Myometrial cell (primary cell): ENCODE measurements at places on chromosomes 6 and 20. TPM values are rescaled to one million over a fixed set of nuclear protein-coding genes. Genes with fewer than 3 reads are reported as not detected.

MAS1 gene
- not detected in 2 replicates for total RNA-seq

RIOK1 gene
- total RNA-seq = 9.2 and 19.0 TPM in 2 replicates

PSMB8 gene
- total RNA-seq = 77.6 and 79.8 TPM in 2 replicates

C20orf204 gene
- total RNA-seq = under 0.01 TPM in 1 of 2 replicates, not detected in the other

MYCT1 gene
- total RNA-seq = not detected in 2 replicates

PI16 gene
- not detected in 2 replicates for total RNA-seq

ULBP1 gene
- 4.3 and 4.8 TPM in 2 replicates for total RNA-seq

AVP gene
- total RNA-seq = not detected in 2 replicates

HSP90AB1 gene
- 932 and 1,034 TPM in 2 replicates for total RNA-seq

OOEP gene
- not detected in 2 replicates for total RNA-seq

ZNF391 gene
- 1.2 and 3.4 TPM in 2 replicates for total RNA-seq

LY6G5C gene
- total RNA-seq = 0.29 and 1.1 TPM in 2 replicates

LGSN gene
- total RNA-seq = not detected in 2 replicates

TFAP2A gene
- not detected in 2 replicates for total RNA-seq

FRMD1 gene
- not detected in 2 replicates for total RNA-seq

TRIM15 gene
- not detected in 2 replicates for total RNA-seq

DCDC2 gene
- total RNA-seq = 3.2 and 5.3 TPM in 2 replicates

SEL1L2 gene
- not detected in 2 replicates for total RNA-seq

ASIP gene
- total RNA-seq = not detected in 2 replicates

PNLDC1 gene
- 0.18 and 0.86 TPM in 2 replicates for total RNA-seq

MEP1A gene
- total RNA-seq = not detected in 2 replicates

OXT gene
- not detected in 2 replicates for total RNA-seq

SAMD10 gene
- total RNA-seq = 1.4 and 2.1 TPM in 2 replicates

TCP11 gene
- 2.3 and 2.6 TPM in 2 replicates for total RNA-seq

FAM83D gene
- 35.2 and 37.6 TPM in 2 replicates for total RNA-seq

PDE10A gene
- under 0.01 and 0.53 TPM in 2 replicates for total RNA-seq

OR12D3 gene
- not detected in 2 replicates for total RNA-seq

KIF25 gene
- 0.71 TPM in 1 of 2 replicates, not detected in the other for total RNA-seq

GCNT2 gene
- total RNA-seq = not detected in 2 replicates

SPAG4 gene
- 9.8 and 9.9 TPM in 2 replicates for total RNA-seq

TSHZ2 gene
- under 0.01 and 1.4 TPM in 2 replicates for total RNA-seq

ROMO1 gene
- total RNA-seq = 638 and 750 TPM in 2 replicates

CAPN11 gene
- 0.29 TPM in 1 of 2 replicates, not detected in the other for total RNA-seq

NKX2-4 gene
- total RNA-seq = not detected in 2 replicates

LY6G6D gene
- total RNA-seq = not detected in 2 replicates

COL19A1 gene
- not detected in 2 replicates for total RNA-seq

MKKS gene
- total RNA-seq = 3.7 and 6.7 TPM in 2 replicates

HTR1E gene
- not detected in 2 replicates for total RNA-seq

WFDC5 gene
- not detected in 2 replicates for total RNA-seq

TMC2 gene
- total RNA-seq = not detected in 2 replicates

MYMX gene
- total RNA-seq = not detected in 2 replicates

SLC26A8 gene
- total RNA-seq = not detected in 2 replicates

GLYATL3 gene
- total RNA-seq = not detected in 2 replicates

RUNX2 gene
- total RNA-seq = 8.0 and 9.8 TPM in 2 replicates

VSX1 gene
- not detected in 2 replicates for total RNA-seq

GINS1 gene
- total RNA-seq = 4.6 and 7.3 TPM in 2 replicates

PBX2 gene
- 34.3 and 34.9 TPM in 2 replicates for total RNA-seq

MOG gene
- not detected in 2 replicates for total RNA-seq

CITED2 gene
- 377 and 416 TPM in 2 replicates for total RNA-seq

ACSS1 gene
- 5.2 and 7.1 TPM in 2 replicates for total RNA-seq

POM121L2 gene
- total RNA-seq = not detected in 2 replicates

BHLHE23 gene
- not detected in 2 replicates for total RNA-seq

MRAP2 gene
- not detected in 2 replicates for total RNA-seq

UBD gene
- not detected in 2 replicates for total RNA-seq

APOM gene
- 1.4 and 1.7 TPM in 2 replicates for total RNA-seq

MCCD1 gene
- total RNA-seq = not detected in 2 replicates

DEFB124 gene
- total RNA-seq = not detected in 2 replicates

KIF13A gene
- 18.3 and 21.3 TPM in 2 replicates for total RNA-seq
